Stimulated activated CD8-positive, alpha-beta memory T cell treated with anti-CD3 and anti-CD28 coated beads, Interleukin-15, amount 100 ng/mL, for 24 hours (primary cell): ENCODE measurements at places on chromosomes 2 and 18.

DNA sequence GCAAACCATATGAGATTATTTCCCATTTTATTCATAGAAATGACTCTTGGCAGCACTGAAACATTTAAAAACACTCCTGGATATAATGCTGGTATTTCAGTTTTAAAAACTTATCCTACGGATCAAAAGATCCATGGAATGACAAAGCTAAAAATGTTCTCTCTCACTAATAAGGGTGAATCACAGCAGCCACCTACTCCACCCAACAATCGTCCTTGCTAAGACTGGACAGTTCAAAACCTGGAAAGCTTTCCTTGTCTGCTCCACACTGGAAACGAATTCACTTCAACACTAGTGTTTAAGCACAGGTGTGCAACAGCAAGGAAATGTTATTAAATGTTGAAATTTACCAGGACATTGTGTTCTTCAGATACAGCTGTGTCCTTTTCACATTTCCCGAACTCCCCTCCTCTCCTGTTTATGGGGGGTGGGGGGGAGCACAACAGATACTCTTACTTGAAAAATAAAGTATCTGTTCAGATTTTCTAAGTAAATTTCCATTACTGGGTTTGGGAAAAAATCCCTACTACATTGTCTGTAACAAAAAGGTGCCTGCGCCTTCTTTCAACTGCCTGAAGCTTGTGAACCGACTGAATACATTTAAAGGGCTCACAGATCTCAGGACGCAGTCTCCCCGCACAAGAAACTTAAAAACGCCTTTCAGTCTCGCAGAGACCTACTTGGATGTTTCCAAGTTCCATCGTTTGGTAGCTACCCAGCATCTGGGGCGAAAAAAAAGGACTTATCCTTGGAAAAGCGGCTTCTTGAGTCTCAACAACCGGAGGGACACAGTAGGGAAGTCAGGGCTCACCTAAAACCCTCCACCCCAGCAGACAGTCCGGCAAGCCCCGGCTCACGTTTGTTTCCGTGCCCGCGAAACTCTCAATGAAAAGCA lies 1.3 kb downstream of the YWHAQ start:
- DNase-seq, result no peak

DNA sequence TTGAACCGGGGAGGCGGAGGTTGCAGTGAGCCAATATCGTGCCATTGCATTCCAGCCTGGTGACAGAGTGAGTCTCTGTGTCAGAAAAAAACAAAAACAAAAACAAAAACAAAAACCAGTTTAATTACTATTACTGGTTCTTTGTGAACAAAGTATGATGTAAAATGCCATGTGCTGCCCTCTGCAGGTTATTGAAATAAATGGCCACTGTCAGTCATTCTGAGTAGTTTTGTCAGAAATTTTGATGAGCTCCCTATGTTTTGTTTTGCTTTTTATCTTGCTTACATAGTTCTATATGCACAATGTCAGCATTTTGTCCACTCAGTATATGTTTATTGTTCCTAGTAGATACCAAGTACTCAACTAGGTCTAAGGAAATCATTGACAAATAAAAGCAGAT lies 423.6 kb upstream of the CHST9 start:
- DNase-seq, result no peak

- DNase-seq, result no peak
Observed at GRCh38 chr2:213101692-213102460, 49.5 kb downstream of the IKZF2 start.

GRCh38 chr2:212638694-212639093 lies 100.1 kb upstream of the ERBB4 start:
- no peak for DNase-seq

DNA sequence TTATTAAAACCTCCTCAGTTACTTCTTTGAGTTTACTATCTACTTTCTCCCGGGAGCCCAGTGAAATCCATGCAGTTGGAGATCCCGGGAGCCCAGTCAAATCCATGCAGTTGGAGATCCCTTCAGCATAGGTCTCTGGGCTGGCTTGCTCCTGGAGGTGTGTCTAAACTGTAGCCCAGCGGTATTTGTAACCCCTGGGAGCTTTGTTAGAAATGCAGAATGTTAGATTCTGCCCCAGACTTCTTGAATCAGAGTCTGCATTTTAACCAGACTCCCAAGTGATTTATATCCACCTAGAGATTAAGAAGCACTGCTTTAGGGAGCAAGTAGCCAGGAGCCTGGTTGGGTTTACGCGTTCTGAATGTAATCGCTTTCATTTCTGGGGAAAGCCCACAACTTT lies 54.5 kb downstream of the ARHGAP28 start:
- no peak for DNase-seq

DNA sequence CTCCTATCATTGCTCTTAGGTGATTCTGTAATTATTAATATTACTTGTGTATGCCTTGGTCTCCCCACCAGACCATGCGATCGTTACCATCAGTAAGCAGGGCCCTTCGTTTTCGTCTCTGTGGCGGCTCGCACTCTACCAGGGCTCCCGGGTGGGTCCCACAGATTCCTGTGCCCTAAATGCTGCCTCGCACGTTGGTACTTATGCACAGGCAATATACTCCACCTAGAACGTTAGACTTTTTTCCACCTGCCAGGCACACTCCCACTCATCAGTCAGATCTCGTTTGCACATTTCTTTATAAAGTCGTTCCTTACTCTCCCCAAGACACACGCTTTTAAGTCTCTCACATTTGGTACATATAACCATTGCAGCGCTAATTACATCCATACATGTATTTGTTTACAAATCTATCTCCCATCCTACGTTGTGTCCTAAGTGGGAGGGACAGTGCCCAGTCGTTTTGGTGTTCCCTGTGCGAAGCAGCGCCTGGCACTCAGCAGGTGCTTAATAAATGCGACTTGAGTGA lies 901 bp downstream of the FEZ2 start:
- DNase-seq, result no peak

DNA sequence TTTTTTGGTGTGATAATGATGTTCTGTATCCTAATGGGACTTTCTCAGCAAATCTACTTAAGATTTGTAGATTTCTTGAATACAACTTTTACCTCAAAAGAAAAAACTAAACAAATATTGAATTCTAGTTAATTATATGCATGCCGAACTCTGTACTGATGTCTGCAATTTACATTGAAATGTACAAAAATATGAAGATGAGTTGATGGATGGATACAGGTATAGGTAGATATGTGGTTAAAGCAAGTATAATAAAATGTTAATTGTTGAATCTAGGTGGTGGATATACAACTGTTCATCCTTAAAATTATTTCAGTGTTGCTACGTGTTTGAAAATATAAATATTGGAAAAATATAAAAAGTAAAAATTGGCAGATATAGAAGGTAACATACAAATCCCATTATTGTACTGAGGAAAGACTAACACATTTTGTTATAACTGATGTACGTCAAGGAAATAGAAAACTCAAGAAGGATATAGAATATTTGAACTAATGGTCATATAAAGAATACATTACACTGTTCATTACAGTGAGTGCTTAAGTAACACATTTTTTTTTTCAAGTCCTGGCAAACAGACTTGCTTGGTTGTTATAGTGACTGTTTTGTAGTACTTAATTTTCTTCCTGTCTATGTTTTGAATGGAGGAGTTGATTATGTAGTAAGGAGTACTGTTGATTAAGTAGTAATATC lies 33.8 kb downstream of the DDX1 start:
- DNase-seq, result no peak

GRCh38 chr2:143988082-143988481 lies 531.8 kb downstream of the ZEB2 start:
- DNase-seq, result no peak

DNA sequence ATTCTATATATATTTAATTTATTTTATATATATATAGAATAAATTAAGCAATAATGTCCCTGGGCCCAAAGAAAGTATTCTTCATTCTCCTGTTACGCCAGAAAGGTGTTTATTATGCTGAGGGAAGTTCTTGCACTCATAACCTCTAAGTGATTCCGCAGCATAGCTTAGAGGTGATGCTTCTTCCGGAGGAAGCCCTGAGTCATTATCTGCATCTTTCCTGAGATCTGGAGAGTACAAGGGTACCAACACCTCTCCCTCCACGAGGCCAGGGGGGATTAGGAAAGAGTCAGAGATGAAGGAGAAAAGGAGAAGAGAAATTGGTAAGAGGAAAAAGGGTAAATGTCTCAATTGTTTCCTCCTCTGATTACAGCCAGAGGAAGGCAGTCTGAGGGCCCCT lies 43.1 kb upstream of the RTN4 start:
- DNase-seq, result no peak

DNA sequence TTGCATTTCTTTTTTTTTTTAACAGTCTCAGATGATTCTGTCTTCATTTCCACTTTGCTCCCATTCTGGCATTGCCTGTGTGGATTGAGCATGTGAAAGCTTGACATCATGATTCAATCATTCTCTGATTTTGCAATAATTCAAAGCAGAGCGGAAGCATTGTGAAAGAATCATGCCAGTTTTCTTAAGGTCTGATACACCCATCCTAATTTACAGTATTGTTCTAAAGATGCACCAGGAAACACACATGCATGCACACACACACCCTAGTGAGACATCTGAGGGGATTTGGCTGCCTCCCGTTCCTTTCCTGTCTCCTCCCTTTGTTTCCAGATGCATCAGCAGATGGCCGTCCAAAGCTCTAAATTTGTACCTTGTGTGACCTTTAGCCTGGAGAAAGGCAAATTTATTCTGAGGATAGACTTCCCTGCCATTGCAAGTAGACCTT lies 97.3 kb downstream of the FMNL2 start:
- no peak for DNase-seq

DNA sequence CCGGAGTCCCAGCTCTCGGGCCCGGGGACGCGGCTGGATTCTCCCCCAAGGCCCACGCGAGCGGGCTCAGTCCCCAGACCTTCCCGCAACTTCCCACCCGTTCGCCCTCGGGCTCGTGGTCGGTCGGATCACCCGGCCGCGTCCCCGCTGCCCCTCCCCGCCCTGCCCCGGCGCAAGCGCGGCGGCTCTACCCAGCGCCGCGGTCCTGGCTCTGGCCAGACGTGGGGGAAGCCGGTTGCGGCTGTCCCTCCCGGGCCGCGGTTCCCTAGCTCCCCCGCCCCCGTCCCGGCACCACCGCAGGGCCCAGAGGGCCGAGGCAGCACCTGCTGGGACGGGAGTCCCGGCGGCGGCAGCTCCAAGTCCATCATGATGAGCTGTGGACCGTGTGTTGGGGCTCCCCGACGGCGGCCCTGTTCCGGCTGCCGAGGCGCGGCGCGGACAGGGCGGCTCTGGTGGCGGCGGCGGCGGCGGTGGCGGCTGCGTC lies 276 bp downstream of the NFE2L2 start:
- no peak for DNase-seq

- DNase-seq, result no peak
Observed at GRCh38 chr2:188265315-188265714, 26.4 kb upstream of the GULP1 start.

DNA sequence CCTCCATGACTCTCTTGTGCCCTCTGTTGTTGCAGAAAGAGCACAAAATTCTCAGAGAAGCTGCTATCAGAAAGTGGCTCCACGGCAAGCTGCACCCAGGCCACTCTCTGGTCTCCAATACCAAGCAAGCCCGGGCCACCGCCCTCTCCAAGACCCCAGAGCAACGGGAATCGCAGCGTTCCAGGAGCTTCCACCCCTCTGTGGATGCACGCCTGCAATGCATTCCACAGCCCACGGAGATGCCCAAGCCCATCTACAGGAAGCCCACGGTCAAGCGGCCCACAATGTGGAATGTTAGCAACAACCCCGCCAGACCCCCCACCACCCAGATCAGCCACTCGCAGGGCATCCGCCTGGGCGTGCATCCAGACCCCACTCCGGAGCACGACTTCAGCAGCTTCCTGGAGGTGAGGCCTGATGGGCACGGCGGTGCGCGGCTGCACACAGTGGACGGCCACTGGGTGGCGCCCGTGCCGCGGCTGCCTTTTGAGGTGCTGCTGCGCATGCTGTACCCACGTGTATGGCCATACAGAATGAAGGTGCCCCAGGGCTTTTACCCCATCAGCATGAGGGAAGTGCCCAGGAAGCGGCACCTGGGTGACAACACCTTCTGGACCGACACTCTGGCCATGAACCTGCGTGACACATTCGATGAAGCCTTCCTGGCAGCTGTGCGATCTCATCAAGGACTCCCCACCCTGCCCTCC lies 6.3 kb downstream of the ANKRD53 start:
- peak; percentile 65 for DNase-seq

GRCh38 chr2:128449226-128450061 lies 130.8 kb upstream of the HS6ST1 start:
- DNase-seq, result no peak

- no peak for DNase-seq
Observed at GRCh38 chr2:120016800-120017199, 3.9 kb downstream of the EPB41L5 start.

DNA sequence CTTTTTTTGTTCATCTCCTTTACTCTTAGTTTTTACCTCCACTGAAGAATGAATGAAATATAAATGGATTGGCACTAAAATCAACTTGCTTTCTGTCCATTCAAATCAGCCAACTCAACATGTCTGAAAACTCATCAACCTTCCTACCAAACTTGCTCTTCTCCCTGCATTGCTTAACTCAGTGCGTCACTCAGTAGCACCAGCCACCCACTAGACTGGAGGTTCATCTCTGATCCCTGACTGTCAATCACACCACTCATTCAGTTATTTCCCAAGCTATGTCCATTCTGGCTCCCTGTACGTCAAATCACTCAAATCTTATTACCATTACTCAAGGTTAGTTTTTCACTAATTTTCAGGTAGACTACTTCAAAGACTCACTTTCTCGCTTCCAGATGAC lies 75.2 kb upstream of the RBMS1 start:
- no peak for DNase-seq

- DNase-seq, result no peak
Observed at GRCh38 chr18:63311118-63312018, 8.2 kb downstream of the BCL2 start.

- no peak for DNase-seq
Observed at GRCh38 chr2:64613276-64613675, 40.4 kb downstream of the SERTAD2 start.

GRCh38 chr2:204407204-204408014 lies 137.9 kb upstream of the PARD3B start:
- no peak for DNase-seq

GRCh38 chr18:73214970-73215369 lies 347.2 kb upstream of the NETO1 start:
- no peak for DNase-seq

DNA sequence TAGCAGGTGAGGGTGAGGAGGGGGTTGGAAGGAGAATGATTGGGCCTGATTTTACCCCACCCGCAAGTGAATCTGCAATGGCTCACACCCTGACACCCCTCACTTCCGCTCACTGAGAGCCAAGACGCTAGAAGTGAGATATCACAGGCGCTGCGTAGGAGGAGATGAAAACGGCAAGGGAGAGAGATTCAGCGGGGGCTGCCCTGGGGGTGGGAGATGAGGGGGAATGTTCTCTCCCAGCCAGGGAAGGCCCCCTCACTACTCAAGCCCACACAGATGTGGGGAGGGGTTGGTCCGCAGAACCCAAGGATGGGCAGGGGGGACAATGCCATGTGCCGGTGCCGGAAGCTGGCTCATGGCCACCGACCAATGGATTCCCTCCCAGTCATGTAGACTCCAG lies 32.9 kb downstream of the LOXHD1 start:
- DNase-seq, result no peak
